ENCODE measurements at places on chromosomes 2 and 18. TPM values are rescaled to one million over a fixed set of nuclear protein-coding genes. Genes with fewer than 3 reads are reported as not detected.

DNA sequence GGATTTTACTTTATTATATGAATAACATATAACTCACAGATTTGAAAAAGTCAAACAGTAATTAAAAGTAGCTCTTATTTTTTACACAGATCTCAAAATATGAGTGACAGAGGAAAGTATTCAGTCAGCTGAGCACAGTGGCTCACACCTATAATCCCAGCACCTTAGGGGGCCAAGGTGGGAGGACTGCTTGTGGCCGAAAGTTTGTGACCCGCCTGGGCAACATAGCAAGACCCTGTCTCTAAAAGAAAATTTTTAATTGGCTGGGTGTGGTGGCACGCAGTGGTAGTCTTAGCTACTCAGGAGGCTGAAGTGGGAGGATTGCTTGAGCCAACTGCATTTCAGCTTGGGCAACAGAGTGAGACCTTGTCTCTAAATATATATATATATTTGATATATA, 19.2 kb upstream of the UGP2 start:
- no peak for DNase-seq

GRCh38 chr18:68406761-68407160, 308.1 kb downstream of the TMX3 start:
- DNase-seq: no peak

The OSBPL6 gene
- total RNA-seq: 31.1 TPM

- DNase-seq: no peak
Measured at GRCh38 chr18:2905854-2906703, 59.3 kb downstream of the EMILIN2 start.

The BMP10 gene
- total RNA-seq: not detected

- no peak for DNase-seq
Measured at GRCh38 chr2:143162997-143163396, 33.8 kb downstream of the ARHGAP15 start.

GRCh38 chr2:2740238-2740775, 409.2 kb upstream of the MYT1L start:
- DNase-seq: no peak

GRCh38 chr2:28447086-28447485, 48.8 kb upstream of the PLB1 start:
- no peak for DNase-seq

DNA sequence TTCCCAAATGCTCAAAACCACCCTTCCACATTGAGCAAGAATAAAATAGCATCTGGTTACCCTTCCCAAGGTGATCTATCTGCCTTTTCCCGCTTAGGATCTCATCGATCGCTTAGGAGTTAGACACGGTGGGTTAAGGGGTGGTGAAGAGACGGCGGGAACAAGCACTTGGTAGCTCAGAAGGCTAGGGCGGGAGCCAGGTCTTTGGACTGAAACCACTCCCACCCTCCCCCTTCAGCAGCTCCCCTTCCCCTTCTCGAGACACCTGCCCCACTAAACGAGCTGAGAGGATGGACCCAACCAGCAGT, 513 bp downstream of the THOC1 start:
- no peak for DNase-seq

The LIMS2 gene
- total RNA-seq: 26.2 TPM

GRCh38 chr2:8259106-8259840, 422.6 kb upstream of the ID2 start:
- DNase-seq: peak; percentile 50

- no peak for DNase-seq
Measured at GRCh38 chr2:174835797-174836255, 71.6 kb upstream of the CHRNA1 start.

The ACTR3 gene
- total RNA-seq: 116 TPM

The MBD1 gene
- total RNA-seq: 94.1 TPM

DNA sequence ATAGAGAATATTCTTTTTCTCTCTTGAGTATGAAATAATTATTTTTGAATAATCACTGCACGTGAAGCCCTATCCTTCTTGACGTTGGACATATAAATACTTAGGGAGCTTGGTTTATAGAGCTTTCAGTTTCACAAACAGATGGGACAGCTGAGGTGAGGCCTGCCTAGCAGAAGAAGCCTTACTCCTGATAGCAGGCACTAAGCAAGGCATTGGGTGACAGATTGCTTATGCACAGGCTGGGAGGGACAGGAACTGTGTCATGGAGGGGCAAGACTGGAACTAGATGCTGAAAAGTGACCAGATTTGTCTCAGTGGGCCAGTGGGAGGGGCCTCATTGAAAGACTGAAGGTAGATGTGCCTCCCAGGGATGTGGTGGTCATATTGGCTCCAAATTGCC, 220.8 kb downstream of the NEDD4L start:
- DNase-seq: no peak

The ITGB1BP1 gene
- total RNA-seq: 151 TPM

The NAT8 gene
- total RNA-seq: not detected

The ACVR1C gene
- total RNA-seq: 12.8 TPM

Data from dorsolateral prefrontal cortex (tissue), 122 donors.